Caco-2 (cell line): ENCODE measurements at places on chromosomes 2 and 18.

GRCh38 chr2:109679225-109679624, 65.1 kb downstream of the SOWAHC start:
- DNase-seq = no peak

DNA sequence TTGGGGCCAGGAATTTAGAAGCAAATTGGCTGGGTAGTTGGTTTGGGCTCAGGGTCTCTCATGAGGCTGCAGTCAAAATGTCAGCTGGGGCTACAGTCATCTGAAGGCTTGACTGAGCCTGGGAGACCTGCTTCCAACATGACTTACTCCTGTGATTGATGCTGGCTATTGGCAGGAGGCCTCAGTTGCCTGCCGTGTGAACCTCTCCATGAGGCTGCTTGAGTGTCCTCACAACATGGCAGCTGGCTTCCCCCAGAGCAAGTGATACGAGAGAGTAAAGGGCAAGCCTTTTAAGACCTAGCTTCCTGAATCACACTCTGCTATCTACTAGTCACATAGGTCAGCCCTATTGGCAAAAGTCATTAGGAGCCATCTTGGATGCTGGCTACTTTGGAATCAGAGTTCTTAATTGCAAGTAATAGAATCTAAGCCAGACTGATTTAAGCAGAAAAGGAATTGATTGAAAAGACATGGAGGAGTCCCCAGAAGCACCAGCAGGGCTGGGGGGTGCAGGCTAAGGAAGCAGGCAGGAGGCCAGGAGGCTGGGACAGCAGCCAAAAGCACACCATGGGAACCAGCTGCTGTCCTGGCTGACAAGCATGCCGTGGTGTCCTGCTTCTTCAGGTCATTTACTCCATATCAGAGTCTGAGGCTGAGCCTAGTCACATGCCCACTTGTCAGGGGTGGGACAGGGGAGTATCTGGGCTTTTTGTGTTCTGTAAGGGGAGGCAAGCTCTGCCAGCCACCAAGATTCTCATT, 7.8 kb upstream of the GIGYF2 start:
- DNase-seq = no peak

DNA sequence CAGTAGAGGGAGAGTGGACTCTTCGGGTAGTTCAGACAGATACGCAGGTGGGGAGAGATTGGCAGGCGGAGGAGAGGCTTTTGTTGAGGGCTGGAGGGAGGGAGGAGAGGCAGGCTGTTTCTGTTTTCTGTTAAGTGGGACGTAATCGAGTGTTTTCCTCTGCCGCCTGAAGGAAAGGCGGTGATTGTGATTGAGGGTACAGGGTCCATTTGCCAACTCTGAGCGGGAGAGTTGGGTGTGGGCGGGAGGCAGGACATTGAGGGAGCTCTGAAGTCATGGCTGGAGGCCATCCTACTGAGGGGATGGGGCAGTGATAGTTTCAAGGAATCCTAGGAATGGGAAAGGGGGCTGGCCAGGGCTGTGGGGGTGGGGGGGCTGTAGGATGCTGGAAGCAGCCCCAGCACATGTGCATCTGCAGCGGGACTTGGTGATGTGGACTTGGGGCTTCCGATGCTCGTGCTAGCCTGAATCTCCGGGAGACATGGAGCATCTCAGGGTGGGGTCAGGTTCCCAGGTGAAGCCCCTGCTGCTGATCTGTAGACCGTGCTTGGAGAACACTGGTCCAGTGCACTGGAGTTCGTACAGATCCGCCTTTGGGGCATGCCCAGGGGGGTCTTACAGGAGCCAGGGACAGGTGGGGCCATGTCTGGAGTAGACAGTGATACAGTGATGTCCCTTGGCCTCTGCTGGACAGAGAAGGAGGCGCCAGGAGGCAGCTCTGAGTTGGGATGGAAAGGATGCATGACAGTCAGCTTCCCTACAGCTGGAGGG, 167.5 kb downstream of the AGAP1 start:
- no peak for DNase-seq

DNA sequence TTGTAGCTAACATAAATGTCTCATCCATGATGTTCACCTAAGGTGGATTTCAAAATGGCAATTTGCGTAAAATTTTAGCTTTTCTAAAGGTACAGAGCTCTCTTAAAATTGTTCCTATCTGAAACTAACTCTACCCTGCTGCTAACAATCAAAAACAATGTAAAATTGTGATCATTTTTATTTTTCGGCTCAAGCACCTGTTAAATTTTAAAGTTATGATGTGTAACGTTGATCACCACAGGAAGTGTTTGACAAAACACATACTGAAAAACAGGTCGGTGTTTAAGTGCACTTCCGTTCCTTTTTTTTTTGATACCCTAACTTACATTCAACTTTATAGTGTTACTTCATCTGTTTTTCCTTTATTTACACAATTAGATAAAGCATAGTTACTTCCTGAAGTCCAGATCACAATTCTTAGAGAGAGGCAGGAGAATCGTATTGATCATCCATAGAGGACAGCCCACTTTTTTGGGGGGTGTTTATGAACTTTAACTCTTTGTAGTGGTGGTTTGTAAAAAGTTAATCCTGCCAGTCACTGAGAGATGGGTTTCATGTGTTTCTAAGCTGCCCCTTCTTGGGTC, 6.0 kb upstream of the NCK2 start:
- DNase-seq = no peak

- DNase-seq = peak; percentile 57
Observed at GRCh38 chr2:55618275-55619055, 1.0 kb upstream of the PPP4R3B start.

DNA sequence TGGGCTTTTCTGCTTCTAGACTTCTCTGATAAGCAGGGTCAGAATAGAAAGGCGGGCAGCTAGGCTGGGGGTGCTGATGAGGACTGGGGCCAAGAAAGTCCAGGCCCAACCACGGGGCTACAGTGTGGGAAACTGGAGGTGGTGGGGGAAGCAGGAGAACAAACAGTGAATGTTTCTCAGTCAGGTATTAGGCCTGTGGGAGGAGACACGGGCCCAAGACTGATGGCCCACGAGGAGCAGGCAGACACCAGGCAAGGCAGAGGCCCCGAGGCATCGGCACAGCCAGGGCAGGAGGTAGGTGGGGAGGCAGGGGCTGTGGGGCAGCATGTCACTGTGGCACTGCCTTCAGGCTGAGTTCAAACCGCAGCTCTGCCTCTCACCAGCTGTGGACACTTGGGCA, 40.7 kb downstream of the KCNIP3 start:
- DNase-seq = no peak

DNA sequence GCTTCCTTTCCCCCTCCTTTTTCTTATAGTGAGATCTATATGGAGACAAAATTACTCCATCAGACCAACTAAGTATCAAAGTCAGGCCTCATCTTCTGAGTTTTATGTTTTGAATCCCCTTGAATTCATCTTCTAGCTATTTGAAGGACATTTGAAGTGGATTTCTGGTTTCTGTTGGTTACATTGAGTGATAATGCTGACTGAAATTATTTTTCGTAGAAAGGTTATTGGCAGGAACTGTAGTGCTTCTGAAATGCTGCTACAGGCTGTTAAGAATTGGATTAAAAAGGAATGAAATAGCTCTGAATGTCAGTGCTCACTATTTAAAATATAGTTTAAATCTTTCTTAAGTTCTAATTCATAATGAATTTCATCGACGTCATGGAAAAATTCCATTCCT, 361.0 kb upstream of the TMEFF2 start:
- no peak for DNase-seq

- no peak for DNase-seq
Observed at GRCh38 chr2:217466805-217467204, 536.0 kb downstream of the TNS1 start.

GRCh38 chr2:239182981-239183791, 217.6 kb downstream of the HDAC4 start:
- DNase-seq = no peak

DNA sequence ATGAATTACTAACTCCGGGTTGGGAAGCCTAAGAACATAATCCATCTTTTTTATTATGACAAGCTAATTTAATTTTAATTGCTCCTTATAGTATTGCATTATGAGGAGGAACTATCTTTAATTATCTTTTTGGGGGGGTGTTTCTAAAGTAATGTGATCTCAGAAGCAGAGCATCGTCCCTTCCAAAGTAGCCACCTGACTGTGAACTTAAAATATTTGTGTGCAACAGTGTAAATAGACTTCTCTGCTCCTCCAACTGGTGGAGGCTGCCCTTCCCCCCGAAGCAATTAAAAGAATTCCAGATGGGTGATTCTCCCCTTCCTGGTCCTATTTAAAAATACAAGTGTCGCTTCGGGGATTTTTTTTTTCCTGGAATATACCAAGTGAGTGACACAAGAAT, 55.7 kb downstream of the TCF7L1 start:
- no peak for DNase-seq

GRCh38 chr18:78433562-78433961, 546.1 kb upstream of the SALL3 start:
- no peak for DNase-seq

DNA sequence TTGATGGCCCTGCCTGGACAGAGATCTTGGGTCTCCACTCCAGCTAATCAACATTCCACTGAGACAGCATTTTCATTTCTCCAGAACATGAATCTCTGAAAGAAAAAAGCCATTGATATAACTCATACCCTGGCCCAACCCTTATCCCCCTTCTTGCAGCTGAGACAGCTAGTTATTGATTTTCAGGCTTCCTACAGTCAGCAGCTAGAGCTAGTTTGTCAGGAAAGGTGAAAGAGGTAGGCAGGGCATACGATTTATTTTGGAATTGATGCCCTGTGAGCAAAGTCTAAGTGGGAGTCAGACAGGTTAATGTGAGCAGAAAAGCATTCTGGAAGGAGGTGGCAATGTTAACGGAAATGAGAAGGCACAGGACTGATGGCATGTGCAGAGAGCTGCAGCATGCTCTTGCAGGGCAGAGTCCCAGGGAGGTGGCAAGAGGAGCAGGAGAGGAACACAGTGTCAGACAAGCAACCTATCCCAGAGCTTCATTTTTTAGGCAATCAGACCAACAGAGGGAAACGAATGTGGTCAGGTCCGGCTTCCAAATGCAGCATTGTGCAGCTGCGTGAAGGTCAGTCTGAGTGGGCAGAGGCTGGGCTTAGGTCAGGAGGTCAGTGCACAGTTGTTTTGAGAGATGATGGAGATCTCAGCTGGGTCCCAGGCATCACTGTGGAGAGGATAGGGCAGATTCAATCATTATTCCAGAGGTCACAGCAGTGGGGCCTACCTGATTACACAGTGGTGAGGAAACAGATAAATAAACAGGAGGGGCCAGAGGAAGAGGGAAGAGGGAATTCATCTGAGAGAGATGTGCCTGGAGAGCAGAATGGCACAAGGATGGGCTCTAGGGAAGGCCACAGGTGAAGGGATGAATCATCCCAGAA, 134.8 kb downstream of the CMPK2 start:
- no peak for DNase-seq

DNA sequence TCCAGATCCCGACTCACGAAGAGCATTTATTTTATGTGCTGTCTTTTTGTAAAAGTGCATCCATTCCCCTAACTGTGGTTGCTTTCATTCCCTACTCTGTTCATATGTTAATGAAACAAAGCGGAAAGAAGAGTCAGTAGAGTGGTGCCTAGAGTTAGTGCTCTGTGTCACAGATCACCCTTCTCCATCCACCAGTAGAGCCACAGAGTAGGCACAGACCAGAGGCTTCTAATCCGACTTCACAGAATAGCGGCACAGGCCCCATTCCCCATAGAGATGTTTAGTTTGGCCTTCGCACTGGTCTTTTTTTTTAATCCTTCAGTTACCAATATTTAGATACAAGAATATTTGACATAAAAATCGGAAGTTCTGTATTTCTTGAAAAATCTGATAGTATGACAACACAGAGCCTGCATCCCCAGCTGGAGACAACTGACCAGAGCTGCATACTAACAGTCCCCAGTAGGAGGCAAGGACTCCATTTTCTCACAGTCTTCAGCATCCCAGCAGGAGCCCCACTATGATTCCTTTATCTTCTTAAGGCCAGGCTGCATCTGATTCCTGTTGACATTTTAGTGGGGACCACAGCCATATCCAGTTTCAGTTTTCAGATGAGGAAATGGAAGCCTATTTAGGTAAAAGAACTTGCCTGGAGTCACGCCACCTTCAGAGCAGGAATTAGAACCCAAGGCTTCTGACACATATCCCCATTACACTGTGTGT, 7.0 kb downstream of the G6PC2 start:
- no peak for DNase-seq

GRCh38 chr2:168515502-168515901, 59.4 kb downstream of the CERS6 start:
- no peak for DNase-seq

DNA sequence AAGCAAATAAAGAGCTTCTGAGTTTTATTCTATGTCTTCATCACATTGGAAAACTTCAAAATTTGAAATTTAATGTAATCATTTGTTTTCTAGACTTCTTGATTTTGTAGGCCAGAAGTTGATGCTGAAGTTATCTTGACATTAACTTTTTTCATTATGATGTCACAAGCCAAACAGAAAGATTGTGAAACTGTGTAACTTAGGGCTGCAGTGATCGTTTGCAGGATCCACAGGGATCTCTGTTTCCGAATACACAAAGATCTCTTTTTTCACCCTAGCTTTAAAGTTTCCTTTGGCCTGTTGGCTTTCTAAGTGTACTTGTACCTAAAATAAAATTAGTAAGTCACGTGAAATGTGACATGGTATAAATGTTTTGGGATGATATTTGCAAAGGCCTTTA, 594.9 kb upstream of the CDH2 start:
- DNase-seq = no peak

- DNase-seq = no peak
Observed at GRCh38 chr2:52880872-52881271, 886.7 kb upstream of the CHAC2 start.

GRCh38 chr2:183088061-183088460, 9.5 kb downstream of the DUSP19 start:
- DNase-seq = no peak

DNA sequence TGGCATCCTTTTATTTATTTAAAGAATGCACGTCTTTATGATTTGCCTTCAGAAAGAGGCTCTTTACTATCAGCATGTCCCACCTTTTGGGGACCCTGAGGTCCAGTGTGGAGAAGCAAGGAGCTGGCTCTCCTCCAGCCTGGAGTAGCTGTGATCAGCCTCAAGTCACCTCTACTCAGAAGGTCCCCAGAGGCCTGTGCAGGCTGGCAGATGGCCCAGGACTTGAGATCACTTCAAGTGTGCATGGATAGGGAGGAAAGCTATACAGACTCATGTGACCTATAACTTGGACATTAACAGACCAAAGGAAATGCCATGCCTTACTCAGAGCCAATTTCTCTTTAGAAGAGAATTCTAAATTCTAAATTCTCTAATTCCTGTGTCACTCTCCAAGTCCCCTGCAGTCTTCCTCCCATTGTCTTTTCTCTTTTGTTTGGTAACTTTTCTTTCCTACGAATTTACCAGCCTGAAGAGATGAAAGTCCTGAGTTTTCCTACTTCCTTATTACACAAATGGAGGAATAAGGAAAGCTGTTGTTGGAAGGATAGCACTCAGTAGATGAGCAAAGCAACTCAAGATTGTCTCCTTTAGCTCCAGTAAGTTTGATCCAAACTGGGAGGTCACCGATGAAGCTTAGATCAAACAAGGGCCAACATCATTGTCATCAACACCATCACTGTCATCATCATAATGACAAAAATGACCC, 163.9 kb downstream of the GFPT1 start:
- no peak for DNase-seq
